Stimulated activated CD4-positive, alpha-beta T cell treated with anti-CD3 and anti-CD28 coated beads, Interleukin-1b, Interleukin-23, amount 100 ng/mL, for 1 hour (primary cell): ENCODE measurements at places on chromosomes 2 and 18.

- no peak for DNase-seq
These were observed 387.8 kb downstream of the IRS1 start for GRCh38 chr2:226411727-226412360.

- no peak for DNase-seq
These were observed 38.4 kb upstream of the BIN1 start for GRCh38 chr2:127145280-127145895.

DNA sequence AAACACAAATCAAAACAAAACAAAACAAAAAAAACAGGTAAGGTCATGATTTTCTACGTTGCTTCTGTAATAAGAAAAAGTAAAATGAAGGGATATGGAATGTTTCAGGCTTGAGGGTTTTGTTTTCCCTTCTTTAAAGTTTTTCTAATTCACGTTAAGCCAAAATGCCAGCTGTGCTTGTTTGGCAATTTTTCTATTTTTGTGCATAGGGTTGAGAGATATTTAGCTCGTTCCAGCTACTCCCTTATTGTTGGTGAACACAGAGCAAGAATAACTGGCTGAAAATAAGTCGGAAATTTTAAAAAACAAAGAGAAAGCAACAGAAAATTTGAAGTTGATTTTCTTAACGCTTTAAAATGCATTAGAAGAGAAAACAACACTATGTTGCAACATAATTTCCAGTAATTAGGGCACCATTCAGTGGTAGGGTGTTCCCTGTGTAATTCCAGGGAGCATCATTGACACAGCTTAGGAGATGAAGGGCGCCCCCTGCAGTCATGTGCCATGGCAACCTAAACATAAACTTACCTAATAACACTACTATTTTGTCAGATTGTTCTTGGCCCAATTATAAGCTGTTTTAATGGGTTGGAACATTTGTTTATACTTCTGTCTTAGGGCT is 99.5 kb downstream of the DTNA start:
- DNase-seq, result no peak

- DNase-seq, result no peak
These were observed 272.2 kb upstream of the ACVR2A start for GRCh38 chr2:147572622-147573021.

DNA sequence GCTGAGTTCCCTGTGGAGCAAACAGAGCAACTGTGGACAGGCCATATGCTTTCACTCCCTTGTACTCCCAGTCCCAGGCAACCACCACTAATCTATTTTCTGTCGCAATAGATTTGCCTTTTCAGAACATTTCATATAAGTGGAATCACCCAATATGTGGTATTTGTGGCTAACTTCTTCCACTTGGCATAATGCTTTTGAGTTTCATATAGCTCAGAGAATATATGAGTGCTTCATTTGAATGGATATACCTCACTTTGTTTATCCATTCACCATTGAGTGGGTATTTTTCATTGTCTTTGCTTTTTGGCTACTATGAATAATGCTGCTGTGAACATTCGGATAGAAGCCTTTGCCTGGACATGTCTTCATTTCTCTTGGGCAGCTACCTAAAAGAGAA is 151.9 kb downstream of the CERS6 start:
- no peak for DNase-seq

- DNase-seq, result no peak
These were observed 48.5 kb downstream of the MBOAT2 start for GRCh38 chr2:8954990-8955389.

DNA sequence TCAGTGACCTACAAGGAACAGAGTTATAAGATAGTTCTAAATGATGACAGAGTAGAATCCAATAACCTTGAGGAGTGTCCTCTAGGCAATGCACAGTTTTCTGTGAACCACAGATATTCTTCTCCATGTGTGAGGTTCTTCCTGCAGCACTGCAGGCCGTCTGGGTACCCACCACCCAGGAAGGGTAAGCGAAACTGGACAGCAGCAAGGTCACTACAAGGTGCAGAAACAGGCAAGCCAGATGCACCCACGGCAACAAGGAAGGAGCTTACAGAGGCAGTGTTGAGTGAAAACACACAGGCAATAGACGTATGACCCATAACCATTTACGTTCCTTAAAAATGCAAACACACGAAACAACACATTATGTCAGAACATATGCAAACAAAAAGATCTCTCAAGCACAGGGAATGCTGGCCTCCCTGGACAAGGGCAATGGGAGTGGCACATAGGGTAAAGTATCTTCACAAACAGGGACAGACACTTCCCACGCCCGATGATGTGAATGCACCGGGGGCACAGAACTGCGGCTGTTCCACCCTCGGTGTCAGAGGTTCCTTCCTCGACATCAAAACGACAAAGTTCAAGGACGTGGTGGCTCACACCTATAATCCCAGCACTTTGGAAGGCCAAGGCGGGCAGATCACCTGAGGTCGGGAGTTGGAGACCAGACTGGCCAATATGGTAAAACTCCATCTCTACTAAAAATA is 84.1 kb downstream of the NDUFA10 start:
- DNase-seq, result no peak

DNA sequence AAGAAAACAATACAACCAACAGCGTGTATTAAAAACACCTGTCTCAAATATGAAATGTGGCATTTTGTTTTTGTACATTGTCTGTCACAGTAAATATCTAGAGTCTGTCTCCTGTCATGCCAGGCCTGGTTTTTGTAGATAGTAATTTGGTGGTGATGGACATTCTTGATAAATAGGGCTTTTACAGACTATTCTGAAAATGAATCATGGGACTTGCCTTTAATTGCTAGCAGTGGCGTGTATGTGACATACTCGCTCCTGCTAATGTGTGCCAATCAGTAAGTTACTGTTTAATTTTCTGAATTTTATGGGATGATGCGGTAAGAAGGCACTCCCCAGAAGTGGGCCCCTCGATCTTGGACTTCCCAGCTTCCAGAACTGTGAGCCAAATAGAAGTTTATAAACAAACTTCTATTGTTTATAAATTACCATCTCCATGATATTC is 83.7 kb downstream of the TANC1 start:
- no peak for DNase-seq

DNA sequence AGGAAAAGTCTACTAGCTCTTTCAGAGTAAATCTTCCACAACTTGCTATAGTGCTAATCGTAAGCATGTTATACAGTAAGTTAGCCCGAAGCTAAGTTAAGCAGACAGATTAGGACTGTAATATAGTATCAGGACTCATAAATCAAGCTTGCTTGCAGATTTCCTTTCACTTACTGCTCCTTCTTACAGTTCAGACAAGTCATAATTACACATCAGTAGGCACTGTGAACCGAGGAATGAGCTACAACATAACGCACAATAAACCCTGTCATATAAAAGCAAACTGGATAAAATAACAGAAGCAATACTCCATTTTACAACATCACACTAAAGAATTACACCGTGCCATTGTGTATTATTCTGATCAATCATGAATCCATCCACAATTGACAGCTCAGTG is 832.6 kb upstream of the ZEB2 start:
- no peak for DNase-seq

GRCh38 chr18:54215069-54215468 is 9.4 kb downstream of the MBD2 start:
- DNase-seq, result no peak

DNA sequence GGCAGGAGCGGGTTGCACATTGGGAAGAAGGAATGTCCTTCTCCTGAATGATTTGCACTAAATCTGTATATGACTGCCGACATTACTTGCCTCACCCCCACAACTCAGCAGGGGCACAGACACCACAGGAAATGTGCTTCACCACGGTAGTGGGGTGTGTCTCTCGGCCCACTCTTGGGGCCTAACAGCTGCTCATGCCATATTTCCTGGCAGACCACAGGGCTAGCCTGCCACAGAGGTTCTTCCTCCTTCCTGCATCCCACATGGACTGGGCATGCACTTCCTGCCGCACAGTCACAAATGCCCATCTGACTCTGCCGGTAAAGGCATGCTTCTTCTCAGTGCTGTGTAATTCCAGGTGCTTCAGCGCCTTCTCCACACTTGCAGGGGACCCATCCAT is 10.3 kb upstream of the PAPOLG start:
- DNase-seq, result no peak

GRCh38 chr2:19767899-19768298 is 133.9 kb downstream of the TTC32 start:
- no peak for DNase-seq

- DNase-seq, result no peak
These were observed 8.6 kb upstream of the CRYBA2 start for GRCh38 chr2:219001577-219002394.

- DNase-seq, result no peak
These were observed 105.9 kb upstream of the CREB1 start for GRCh38 chr2:207423886-207424285.

- no peak for DNase-seq
These were observed 35.7 kb downstream of the THUMPD2 start for GRCh38 chr2:39743269-39743776.

GRCh38 chr2:26911911-26912861 is 58.3 kb upstream of the MAPRE3 start:
- no peak for DNase-seq

GRCh38 chr2:100394111-100394641 is 23.3 kb downstream of the CHST10 start:
- no peak for DNase-seq

GRCh38 chr2:48941908-48942307 is 186.4 kb upstream of the LHCGR start:
- DNase-seq, result no peak

DNA sequence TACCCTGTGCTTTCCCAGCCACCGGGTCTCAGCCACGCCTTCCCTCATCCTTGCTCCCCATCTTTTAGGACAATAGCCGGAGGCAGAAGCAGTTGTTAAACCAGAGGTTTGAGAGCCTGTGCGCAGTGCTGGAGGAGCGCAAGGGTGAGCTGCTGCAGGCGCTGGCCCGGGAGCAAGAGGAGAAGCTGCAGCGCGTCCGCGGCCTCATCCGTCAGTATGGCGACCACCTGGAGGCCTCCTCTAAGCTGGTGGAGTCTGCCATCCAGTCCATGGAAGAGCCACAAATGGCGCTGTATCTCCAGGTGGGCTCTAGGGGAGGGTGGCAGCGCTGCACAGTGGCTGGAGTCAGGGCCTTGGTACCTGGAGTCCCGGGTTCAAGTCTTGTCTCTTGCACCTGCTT is 2.7 kb downstream of the UCN start:
- DNase-seq, result no peak

- no peak for DNase-seq
These were observed 111.0 kb downstream of the B3GNT2 start for GRCh38 chr2:62306751-62307468.

- DNase-seq, result no peak
These were observed 12.1 kb upstream of the YES1 start for GRCh38 chr18:824179-824578.

DNA sequence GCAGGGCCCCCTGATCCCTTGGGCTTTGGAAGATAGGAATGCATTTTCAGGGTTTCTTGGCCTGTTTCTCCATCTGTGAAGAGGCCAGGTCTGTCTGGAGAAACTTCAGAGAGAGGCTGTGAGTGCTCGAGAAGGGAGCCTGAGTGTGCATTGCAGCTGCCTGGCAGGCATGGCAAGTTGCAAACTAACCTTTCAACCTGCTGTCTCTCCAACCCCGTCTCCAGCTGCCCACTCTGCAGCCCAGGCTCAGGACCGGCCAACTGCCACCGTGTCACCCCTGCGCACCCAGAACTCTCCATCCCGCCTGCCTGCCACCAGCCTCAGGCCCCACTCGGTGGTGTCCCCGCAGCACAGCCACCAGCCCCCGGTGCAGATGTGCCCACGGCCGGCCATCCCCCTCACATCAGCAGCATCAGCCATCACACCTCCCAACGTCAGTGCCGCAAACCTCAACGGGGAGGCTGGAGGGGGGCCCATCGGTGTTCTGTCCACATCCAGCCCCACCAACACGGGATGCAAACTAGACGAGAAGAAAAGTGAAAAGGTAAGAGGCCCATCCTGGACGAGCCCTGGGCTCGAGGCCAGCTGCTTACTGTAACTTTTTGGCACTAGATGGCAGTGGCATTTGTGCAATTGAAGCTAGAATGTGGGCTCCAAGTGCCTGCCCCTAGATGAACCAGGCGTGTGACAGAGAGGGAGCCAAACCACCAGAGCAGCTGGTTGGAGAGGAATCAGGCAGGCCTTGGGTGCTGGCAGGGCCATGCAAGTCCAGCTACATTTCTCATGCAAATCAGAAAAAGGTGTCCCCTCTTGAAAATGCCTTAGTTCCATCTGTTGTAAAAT is 164.6 kb downstream of the SEPTIN10 start:
- no peak for DNase-seq

GRCh38 chr2:144632809-144633208 is 112.9 kb upstream of the ZEB2 start:
- DNase-seq, result no peak

DNA sequence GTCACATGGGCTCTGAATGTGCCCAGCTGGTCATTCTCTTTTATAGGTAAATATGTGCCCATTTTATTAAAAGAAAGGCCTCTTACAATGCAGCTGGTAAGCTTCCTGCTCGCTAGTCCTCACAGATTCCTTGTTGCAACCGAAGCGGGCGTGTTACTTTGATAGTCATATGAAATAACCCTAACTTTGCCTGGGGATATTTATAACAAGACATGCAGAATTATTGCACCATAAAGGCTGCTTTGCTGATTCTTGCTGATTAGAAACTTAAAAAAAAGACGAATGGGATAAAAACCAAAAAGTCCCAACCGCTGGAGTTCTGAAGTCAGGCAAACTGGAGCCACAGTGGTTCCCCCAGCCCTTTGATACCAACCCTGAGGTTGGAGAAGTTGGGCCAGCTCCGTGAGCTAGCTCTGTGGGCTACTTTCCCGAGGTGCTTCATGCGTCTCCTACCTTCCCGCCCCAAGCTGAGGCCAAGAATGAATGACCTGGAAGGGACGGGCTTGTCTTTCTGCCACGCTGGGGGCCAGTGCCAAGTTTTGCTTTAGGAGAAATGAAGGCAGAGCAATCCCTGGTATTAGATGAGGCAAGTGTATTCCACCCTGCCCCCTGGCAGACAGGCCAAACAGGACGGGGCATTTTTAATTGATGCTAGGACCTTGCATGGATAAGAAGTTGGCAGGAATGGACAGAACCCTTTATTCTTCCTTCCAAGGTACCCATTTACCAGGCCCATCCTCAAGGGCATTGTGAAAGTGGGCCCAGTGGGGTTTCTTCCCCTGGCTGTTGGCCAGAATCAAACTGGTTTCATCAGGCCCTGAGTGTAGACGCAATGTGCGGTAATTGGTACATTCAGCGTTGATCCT is 140.4 kb downstream of the KCTD1 start:
- no peak for DNase-seq

- DNase-seq, result no peak
These were observed 918 bp downstream of the EIF5B start for GRCh38 chr2:99338029-99338585.

GRCh38 chr2:119786295-119786694 is 26.6 kb downstream of the PTPN4 start:
- no peak for DNase-seq

DNA sequence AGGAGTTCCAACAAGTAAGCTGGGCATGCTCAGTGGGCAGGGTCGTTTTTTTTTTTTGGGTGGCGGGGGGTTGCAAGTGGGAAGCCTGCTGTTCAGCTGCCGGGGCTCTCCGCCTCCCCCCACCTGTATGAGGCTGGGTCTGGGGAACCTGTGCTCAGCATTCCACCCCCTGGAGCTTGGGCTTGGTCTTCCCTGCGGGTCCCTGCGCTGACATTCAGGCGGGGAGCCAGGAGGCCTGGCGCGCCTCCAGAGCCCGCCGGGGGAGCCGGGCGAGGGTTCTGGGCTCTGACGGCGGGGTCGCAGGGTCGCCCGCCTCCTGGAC is 822 bp upstream of the GPD2 start:
- DNase-seq, result no peak
